ENCODE measurements at places on chromosomes 16 and 17.

DNA sequence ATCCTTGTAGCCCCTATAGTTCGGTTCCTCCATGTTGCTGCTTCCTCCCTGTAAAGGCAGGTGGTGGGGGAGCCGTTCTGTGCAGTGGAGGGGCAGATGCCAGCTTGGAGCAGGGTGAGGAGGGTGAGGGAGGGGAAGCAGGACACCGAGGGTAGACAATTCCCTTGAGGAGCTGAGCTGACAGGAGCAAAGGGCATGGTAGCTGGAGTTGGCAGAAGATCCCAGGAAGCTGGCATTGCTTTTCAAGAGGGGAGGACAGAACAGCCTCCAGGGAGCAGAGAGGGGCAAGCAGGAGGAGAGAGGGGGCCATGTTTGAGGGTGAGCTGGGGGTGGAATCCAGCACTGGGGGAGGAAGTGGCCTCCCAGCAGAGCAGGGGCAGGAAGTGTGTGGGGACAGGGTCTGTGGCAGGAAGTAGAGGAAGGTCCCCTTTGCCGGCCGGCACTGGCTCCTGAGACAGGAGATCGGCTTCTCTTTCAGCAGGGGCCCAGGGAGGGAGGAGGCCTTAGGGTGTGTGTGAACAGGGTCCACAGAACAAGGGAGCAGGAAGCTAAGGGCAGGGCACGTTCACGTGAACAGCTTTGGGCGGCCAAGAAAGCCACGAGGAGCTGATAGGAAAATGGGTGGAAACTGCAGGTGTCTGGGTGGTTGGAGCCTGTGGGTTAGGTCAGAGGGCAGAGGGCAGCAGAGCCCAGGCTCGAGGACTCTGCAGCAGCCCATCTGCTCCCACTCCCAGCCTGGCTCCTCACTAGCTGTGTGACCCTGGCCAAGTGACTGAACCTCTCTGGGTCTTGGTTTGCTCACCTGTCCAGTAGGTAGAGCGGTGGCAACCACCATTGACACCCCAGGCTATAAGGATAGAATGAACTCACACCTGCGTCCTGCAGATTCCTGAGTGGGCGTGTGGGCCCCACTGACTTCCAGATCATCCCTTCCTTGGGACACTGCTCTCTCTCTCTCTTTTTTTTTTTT lies 17.5 kb upstream of the SPNS2 start:
- peak; percentile 29 for DNase-seq

DNA sequence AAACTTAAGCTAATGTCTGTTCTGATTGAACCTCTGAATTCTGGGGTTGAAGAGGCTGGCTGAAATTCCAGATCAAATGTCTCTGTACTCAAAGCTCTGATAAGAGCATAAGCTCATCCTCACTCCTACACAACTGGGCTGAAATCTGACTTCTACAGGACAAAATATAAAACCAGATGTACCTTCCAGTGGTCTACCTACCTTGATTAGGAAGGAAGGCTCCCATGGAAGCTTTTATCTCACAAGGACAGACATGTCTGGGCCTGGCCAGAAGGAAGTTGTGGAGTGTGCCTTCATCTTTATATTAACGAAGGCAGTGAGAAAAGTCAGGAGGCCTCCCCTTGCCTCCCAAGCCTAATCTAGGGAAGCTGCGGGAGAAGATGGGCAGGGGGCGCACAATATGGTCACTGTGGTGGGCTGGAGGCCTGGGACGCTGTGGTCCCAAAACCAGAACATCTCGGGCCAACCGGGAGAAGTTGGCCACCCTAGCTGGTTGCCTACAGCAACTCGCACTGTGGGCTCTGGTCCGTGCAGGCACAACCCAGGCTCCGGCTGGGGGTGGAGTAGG lies 55.6 kb upstream of the LRRC37A3 start:
- DNase-seq: no peak

- DNase-seq: no peak
Measured at GRCh38 chr16:22315979-22316378, 18.8 kb downstream of the POLR3E start.

DNA sequence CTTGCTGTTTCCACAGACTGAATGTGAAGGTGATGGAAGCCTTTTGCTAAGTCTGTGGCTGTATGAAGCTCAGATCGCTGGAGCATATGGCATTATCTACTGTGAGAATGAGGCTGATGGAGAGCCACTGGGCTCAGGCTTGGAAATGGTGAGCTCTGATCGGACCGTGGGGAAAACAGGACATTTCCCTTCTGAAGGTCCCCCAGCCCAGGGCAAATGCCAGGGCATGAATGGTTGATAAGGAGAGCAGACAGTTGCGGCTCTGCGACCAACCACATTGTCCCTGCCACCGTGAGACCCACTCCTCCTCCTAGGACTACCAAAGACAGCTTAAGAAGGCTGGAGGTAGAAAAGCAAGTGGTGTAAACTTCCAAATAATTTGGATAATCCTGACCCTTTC lies 4.7 kb upstream of the CUEDC1 start:
- DNase-seq: no peak

GRCh38 chr17:77771998-77772397 lies 186.5 kb upstream of the TNRC6C start:
- DNase-seq: no peak

DNA sequence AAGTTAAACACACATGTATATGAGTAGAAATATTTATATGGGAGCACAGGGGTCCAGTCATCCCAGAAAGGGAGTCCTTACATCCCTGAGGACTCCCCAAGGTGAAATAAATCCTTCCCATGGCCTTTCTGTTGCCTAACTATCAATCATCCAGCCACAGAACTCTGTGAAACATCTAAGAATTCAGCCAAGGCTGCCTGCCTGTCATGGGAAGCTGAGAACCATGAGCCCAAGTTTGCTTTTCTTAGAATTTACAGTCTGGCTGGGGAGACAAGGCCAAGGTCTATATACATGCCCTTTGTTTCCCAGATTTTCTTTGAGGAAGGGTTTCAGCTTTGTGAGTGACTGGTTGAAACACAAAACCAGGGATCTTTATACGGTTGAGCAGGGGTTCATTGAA lies 15.8 kb downstream of the MYL4 start:
- DNase-seq: no peak

GRCh38 chr16:3992297-3993051 lies 112.0 kb upstream of the CREBBP start:
- DNase-seq: no peak

GRCh38 chr17:74235040-74235581 lies 21.7 kb downstream of the TTYH2 start:
- peak; percentile 69 for DNase-seq

DNA sequence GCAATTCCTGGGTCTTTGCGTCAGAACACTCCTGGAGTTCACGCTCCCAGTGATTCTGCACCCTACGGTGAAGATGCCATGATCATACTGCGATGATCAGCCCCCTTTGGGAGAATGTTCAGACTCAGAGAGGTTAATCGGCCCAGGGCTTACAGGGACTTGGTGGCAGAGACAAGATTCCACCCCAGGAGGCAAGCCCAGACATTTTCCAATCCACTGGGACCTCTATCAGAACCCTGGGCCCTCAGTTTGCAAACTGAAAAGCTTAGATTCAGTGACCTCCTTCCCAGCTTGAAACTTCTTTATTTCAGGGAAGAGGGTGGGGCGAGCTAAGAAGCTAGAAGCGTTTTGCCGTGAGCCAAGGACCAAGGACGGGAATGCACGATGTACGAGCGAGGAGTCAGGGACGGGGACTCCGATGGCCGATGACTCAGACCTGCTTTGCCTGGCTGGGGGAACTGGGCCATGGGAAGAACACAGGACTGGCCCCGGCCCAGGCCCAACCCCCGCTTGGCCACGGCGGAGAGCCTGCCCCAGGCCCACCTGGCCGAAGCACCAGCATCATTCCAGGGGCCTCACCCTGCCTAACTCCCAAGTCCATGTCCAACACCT lies 34.7 kb downstream of the SOCS3 start:
- DNase-seq: peak; percentile 69

Data from suppressor macrophage (primary cell).